ENCODE measurements at places on chromosomes 5 and 9. TPM values are rescaled to one million over a fixed set of nuclear protein-coding genes. Genes with fewer than 3 reads are reported as not detected.
A peak's percentile ranks its signal among the peaks of the same experiment; 100 is the strongest.

GRCh38 chr5:163612358-163613149 lies 107.1 kb downstream of the MAT2B start:
- H3K27ac ChIP-seq = no peak overlapping the region
- H3K36me3 ChIP-seq = no peaks in the 10 kb centered on the region
- no peak overlapping the region for H3K4me3 ChIP-seq
- no peak for DNase-seq

DNA sequence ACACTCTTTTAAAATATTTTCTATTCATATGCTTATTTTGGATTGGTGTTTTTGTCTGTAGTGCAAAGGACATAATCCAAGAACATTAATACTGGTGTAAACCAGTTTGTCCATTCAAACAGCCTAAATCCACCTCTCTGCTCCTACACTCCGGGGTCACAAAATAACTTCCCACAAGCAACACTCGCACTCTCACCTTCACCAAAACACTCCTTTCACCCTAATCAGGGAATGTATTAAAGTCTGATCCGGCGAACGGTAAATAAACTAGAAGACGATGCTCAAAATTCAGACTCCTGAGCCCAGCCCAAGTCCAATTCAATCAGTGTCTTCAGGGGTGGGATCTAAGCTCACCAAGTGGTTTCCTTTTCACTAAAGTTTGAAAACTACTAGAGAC lies 649 bp downstream of the AP3B1 start:
- H3K27ac ChIP-seq = peak overlapping the region; percentile 88
- H3K4me1 ChIP-seq = peaks cover 9% of the 10 kb centered on the region
- H3K4me3 ChIP-seq = peak overlapping the region; percentile 98
- no peaks in the 10 kb centered on the region for H3K27me3 ChIP-seq
- DNase-seq = no peak

DNA sequence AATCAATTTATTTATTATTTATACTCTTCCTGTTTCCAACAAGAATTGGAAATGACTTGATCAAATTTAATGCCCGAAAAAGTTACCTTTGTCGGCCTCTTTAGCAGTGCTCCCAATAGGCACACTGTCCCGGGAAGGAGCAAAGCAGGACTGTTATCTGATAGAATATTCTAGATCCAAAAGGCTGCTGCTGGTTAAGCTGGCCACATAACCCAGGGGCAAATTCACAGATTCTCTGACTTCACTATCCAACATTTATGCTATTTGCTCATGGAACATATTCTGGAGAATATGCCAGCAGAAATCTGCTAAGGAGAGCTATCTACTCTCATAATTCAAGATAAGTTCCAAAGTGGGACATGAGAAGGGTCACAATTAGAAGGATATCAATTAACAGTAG lies 100.2 kb upstream of the DMAC1 start:
- H3K27me3 ChIP-seq = no peaks in the 10 kb centered on the region
- DNase-seq = no peak
- no peaks in the 10 kb centered on the region for H3K36me3 ChIP-seq
- H3K4me3 ChIP-seq = no peak overlapping the region
- no peaks in the 10 kb centered on the region for H3K4me1 ChIP-seq

Gene COL5A1
- 0.08 TPM for total RNA-seq

Gene GLRA1
- not detected for total RNA-seq

DNA sequence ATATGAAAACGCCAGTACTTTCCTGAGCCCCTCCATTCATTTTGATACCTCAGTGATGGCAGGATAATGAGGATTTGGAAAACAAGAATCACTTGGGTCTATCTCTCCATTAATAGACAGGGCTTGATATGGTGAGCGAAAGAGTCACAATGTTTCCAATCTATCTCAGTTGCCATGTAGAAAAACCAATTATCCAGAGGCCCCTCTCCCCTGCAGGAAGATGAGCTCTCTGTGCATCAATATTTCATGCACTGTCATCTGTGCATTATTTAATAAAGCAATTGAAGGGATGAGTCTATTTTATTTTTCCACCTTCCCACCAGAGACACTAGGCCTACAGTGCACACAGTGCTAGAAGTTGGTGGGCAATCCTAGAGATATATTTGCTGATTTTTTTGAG lies 326.9 kb downstream of the SPOCK1 start:
- no peak for DNase-seq
- no peaks in the 10 kb centered on the region for H3K27me3 ChIP-seq
- H3K4me3 ChIP-seq = no peak overlapping the region
- H3K27ac ChIP-seq = no peak overlapping the region
- no peaks in the 10 kb centered on the region for H3K4me1 ChIP-seq

Gene SKIC3
- 75.0 TPM for total RNA-seq

Gene CETN3
- total RNA-seq = 4.4 TPM

DNA sequence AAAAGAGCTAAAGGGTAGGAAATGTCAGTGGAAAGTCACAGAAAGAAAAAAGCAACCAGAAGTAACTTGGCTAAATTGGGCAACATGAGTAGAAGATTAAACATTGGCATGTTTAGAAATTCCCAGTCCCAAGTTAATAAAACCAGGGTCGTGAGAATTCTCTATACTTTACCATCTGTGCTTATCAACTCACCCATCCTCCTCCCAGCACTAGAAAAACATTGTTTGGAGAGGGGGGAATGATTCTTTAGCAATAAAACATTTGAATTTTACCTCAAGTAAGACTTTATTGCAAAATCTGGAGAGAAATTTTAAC lies 79.6 kb downstream of the PRKACG start:
- H3K4me3 ChIP-seq = no peak overlapping the region
- DNase-seq = no peak
- no peaks in the 10 kb centered on the region for H3K27me3 ChIP-seq
